Choroid plexus epithelial cell (primary cell): ENCODE measurements at places on chromosomes 13 and 19.

GRCh38 chr13:110944121-110944967, 29.5 kb upstream of the ANKRD10 start:
- DNase-seq, result peak; percentile 89

GRCh38 chr13:94303644-94304174, 175.8 kb downstream of the DCT start:
- DNase-seq, result no peak

DNA sequence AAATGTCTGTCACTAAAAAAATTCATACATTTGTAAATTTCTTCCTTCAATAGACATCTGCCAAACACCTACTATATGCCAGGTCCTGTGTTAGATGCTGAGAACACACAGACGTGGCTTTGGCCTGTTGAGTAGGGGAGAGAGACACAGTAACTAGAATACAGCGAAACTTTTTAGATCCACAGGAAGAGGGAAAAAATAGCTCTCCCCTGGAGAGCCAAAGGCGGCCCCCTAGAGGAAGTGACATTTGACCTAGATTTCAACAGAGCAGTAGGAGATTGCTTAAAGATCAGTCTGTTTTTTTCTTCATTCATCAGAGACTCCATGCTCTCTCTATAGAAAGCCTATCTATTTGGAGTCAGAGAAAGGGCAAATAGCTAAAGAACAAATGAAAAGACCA, 11.3 kb downstream of the LCP1 start:
- DNase-seq, result peak; percentile 68

DNA sequence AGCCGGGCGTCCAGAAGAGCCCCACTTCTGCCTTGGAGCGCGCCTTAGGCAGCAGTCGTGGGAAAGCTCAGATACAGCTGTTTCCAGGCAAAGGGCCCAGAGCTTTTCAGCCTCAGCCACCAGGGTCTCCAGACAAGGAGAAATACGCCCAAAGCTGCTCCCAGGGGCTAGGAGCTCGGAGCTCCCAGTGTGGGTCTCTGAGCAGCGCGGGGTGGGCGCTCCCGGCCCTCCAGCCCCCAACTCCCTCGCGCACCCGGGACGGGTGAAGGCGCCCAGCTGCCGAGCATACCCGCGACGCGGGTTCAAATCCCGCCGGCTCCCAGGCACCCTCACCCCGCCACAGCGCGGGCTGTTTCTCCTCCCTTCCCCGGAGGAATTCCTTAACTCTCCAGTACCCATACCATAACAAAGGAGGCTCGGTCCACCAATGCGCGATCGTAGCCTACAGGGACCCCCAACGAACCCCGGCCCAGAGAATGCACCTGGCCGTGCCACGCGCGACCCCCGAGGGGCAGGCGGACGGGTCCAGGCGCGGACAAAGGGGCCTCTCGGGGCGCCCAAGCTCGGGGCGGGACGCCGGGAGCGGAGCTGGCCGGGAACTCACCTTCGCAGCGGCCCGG, 507 bp downstream of the COL4A1 start:
- peak; percentile 68 for DNase-seq

DNA sequence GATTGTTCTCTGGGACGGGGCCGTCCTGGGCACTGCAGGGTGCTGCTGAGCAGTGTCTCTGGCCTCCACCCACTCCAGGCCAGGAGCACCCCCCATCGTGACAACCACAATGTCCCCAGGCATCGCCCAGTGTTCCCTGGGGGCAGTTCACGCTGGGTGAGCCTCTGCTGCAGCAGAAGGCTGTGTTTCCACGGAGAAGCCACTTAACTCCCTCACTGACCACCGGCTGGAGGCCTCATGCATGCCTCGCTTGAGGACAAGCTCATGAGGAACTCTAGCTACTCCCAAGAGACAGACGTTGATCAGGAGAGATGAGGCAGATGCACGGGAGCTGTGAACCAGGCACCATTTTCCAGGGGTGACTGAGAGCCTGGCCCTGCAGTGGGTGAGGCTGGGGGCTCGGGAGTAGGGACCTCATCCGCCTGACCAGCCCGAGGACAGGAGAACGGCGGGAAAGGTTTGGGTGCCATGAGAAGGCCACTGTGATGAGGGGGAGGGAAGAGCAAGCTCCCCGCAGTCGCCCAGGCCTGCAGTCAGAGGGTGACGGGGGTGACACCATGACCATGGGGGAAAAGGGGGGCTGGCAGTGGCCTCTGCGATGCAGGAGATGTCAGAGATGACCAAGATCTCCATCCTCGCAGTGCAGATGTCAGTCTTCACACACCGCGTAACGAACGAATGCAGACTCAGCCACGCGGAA, 5.1 kb downstream of the SLC39A3 start:
- DNase-seq, result no peak

DNA sequence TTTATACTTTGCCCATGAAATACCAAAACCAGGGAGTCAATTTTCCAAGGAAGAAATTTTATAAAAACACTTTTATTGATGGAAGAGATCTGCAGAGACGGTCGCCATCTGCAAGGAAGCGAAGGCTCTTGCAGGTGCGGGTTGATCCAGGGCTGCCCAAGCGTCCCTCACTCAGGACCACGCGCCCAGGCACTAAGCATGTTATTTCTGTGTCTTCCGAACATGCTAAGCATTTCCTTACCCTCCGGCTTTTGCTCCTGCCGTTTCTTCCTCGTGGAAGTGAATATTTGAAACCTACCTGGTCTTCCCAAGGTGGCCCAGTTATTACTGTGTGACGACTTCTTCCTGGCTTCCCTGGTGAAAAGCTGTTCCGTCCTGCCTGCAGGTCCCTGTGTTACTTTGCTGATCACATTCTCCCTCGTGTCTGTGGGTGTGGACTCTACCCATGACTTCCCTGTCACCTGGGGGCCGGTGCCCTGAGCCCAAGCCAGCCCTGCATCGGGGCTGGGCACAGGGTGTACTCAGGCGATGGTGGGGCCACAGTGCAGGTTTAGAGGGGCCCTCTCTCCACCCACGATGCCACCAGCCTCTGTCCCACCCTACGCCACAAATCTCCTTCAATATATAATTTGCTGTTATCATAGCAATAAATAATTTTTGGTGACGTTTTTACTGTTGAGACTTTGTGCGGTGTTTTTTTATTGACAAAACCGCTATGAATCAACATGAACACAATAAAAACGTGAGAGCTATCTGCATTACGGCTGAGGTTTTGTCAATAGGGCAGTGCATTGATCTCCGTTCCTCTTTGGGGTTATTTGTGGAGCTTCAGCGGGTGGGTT, 119.4 kb downstream of the URI1 start:
- DNase-seq, result no peak

DNA sequence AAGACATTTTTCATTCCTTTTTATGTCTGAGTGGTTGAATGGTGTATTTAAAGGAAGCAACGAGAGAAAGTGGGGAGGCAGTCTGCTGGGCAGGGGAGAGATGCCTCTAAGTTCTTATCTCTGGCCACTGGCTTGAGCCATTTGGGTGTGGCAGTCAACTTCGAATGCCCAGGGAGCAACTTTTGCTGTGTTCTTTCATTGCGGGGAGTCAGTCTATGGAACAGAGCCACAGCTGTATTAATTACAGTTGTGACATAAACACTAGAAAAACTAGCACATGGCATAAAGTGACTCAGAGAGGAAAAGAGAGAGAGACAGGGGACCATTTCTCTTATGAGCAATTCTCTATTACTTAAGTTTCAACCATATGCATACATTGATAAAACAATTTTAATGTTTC, 40.4 kb upstream of the PDCD5 start:
- no peak for DNase-seq

DNA sequence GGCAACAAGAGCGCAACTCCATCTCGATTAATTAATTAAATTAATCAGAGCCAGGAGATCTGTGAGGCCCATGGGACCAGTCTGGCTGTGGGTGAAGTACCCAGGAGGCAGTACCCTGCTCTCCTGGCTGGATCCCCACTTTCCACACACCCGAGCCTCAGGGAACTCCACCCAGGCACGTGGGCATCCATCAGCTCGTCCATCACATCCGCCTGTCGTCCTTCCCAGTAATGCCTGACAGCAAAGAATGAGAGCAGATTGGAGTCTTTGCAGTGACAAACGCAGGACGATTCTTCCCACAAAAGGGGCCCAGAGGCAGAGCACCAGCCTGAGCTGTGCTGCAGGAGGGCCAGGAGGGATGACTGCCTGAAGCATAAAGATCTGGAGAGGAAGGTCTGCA, 35.8 kb downstream of the VSTM2B start:
- DNase-seq, result no peak

- DNase-seq, result no peak
These were observed 82.9 kb downstream of the RAB20 start for GRCh38 chr13:110478405-110479214.

DNA sequence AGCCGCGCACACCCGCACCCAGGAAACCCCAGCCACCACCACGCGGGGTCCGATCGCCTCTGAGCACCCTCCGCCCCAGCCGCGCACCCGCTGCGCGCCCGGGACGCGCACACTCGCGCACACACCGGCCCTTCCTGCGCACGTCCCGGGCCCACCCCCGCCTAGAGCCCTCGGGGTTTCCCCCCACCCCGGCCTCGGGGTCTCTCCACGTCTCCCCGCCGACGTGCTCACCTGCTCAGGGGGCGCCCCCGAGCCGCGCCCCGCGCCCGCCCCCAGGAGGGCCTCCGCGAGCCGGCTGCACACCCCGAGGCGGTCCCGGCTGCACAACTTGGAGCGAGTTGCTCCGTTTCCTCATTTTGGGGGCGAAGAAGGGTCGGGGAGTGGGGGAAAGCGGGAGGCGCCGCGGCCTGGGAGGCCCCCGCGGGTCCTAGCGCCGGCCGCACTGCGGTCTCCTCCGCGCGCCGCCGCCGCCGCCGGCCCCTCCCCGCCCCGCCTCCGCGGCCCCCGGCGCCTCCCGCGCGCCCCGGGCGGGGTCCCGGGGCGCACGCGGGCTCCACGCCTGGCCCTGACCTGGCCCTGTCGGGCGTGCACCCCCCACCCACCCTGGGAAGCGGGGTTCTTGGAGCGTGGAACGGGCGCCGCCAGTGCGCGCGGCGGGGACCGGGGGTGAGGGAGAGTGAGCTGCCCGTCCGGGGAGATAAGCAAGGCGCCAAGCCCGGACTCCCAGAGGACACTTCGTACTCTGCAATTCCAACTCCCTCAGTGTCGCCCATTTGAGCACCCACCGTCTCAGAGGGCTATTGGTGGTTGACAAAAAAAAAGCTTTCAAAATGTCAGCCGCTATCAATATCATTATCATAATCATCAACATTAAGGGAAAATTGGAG, at the start of gene MATK:
Gene MATK, minus strand, starts transcription at position 444 of the 887 bp plus-strand sequence. CDS start 1,246 bp downstream, outside the sequence.
- no peak for DNase-seq

GRCh38 chr13:110330491-110331011, 23.5 kb downstream of the COL4A2 start:
- peak; percentile 69 for DNase-seq

- DNase-seq, result no peak
These were observed 23.4 kb downstream of the ESD start for GRCh38 chr13:46773541-46773940.

DNA sequence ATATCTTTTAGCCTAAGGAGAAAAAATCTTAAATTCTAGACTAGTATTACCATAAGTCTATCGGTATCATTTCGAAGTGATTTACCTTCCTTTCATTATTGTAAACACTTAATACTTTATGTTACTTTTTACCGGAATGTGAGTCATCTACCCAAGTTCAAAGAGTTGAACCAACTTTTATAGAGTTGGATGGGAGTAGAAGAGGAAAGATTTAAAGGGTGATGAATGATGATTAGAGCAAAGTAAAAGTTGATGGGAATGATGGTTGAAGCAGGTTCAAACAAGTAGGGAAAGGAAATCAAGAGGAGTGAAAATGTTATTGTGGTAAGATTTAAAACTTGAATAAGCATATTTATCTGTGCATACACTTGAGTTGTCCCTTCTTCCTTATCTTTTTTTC, 11.3 kb upstream of the LPAR6 start:
- no peak for DNase-seq

DNA sequence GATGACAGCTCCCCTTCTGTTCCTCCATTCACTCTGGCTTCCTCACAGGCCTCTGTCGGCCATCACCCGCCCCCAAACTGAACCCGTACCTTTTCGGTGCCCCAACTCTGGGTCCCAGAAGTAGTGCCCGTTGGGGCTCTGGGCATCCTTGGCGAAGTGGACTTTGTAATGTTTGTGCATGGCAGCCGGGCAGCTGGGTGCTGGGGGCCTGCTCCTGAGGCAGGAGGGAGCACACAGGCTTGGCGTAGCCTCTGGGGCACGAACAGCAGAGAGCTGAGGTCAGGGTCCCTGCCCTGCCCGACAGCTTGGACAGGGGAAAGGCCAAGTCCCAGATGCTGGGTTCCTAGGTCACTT, 834 bp downstream of the NKPD1 start:
- DNase-seq, result no peak

DNA sequence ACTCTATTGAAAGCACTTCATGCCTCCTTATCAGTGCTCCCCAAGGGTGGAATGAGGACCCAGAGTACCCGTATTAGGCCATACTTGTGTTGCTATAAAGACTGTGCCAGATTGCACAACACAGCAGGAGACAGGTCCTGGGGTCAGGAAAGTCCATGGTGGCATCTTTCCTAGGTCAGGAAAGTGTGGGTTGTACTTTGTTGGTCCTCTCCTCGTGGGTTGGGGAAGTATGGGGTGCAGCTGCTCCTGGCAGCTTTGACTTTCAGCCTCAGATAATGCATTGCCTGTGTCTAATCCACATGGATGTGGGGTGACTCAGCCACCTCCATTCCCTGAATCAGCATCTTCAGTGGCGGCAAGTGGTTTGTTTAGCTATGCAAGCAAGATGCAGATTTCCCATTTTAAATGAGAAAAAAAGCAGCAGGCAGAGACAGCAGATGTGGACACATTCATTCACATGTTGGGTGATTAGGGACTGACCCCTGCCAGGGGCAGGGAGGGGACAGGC, 8.4 kb upstream of the CYP2B6 start:
- peak; percentile 11 for DNase-seq

DNA sequence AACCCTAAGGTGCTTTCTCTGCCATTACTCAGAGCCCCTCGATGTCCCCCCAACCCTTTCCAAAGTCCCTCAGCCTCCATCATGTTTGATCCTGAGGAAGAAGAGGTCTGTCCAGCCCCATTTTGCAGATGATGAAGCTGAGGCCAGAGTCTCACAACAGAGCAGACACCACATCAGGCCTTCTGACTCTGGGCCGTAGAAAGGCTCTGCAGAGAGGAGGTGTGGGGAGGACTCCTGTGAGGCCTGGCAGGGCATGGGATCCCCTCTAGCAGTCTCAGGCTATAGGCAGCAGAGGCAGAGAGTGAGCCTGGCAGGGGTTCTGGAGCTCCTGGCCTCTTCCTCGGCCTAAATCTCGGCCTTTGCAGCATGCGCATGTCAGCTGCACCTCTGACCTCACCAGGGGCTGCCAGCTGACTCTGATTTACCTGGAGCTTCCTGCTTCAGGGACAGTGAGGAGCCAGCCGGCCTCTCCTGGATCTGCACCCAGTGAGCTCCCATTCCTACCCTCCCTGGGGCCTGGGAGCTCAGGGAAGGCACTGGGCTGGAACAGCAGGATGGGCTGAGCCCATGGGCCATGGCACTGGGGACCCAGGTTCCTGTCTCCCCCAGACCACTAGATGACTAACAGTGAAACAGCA, 41.7 kb upstream of the VSTM2B start:
- DNase-seq, result no peak

- DNase-seq, result peak; percentile 92
These were observed 87.6 kb downstream of the CAB39L start for GRCh38 chr13:49356223-49356622.

GRCh38 chr13:27965740-27966640, 3.1 kb downstream of the CDX2 start:
- no peak for DNase-seq
